Activated T-helper 1 cell treated with Interleukin-2 at 50 U/mL for 16 hours (primary cell): ENCODE measurements at places on chromosomes 5 and 9.

DNA sequence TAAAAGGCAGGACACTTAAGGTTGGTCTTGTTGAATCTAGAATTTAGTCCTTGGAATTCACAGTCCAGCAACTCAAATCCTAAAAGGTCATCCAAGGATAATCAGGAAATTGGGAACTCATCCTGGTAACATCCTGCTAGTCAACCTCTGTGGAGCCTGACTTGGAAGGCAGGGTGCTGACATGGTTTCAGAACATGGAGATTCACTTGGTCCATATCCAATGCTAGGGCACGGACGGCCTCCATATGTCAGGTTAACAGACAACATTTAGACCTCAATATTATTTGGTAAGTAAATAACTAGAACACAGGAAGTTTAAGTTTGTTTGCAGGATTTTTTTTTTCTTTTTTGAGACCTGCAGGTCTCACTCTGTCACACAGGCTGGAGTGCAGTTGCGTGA lies 783 bp upstream of the DNAH5 start:
- no peak for DNase-seq

- no peak for DNase-seq
Observed at GRCh38 chr9:71637375-71637774, 130.9 kb downstream of the CEMIP2 start.

- DNase-seq, result no peak
Observed at GRCh38 chr5:180287868-180288267, 4.0 kb downstream of the MAPK9 start.

DNA sequence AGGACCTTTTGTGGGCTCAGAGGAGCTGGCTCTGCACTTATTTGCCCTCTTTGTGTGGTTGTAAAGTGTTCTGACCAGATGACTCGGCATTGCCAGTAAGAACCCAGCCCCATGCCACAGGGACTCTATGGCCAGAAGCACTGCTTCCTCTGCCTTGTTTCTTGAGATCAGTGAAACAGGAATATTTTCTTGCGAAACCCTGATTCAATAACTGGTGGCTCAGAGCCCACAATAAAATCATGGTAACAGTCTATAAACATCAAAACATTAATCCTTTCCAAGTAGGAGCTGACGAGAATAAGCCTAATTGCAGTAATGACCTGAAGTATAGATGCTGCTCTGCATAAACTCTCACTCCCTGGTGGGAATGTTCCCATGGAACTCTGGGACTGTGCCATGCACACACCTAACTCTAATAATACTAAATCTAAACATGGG lies 344.3 kb downstream of the ZNF608 start:
- no peak for DNase-seq

DNA sequence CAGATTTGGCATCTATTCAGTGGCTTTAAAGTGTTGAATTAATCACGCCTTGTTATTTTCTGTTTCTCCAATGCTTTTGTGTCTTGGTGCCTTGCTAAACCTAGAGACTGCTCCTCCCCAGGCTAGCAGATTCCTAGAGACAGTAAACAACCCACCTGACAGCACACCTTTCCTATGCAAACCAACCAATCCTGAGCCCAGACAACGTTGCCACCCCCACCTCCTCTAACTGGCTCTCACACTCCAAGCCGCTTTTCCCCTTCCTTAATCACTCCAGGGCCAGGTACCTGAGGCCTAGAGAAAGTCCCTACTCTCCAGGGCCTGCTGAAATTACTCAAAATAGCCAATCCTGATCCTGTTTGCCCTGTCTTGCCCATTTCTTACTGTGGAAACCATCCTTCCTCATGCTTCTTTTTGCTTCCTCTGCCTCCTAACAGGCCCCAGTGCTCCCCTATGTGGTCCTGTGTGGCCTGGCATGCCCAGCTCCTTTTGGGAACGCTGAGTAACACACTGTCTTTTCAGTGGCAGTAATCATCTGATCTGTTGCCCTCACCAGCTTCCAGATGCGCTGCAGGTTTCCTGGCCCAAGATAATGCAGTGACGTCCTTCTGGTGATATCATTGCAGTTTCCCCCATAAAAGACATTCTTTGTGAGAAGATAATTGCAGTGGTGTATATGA lies 53.4 kb downstream of the GAS1 start:
- no peak for DNase-seq

DNA sequence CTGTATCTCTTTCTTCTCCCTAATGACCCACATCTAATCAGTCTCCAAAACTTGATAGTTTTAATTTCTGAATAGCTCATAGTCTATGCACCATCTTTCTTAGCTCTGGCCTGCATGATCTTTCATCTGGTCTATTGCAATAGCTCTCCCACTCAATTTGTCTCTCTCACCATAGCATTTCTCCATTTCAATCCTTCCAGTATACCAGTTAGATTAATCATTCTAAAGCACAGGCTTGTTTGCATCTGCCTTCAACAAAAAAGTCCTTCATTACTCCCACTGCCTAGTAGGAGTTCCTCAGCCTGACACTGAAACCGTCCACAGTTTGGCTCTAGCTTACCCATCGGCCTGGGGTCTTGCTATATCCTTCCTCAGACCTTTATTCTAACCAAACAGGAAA lies 344.9 kb downstream of the ENC1 start:
- DNase-seq, result no peak

DNA sequence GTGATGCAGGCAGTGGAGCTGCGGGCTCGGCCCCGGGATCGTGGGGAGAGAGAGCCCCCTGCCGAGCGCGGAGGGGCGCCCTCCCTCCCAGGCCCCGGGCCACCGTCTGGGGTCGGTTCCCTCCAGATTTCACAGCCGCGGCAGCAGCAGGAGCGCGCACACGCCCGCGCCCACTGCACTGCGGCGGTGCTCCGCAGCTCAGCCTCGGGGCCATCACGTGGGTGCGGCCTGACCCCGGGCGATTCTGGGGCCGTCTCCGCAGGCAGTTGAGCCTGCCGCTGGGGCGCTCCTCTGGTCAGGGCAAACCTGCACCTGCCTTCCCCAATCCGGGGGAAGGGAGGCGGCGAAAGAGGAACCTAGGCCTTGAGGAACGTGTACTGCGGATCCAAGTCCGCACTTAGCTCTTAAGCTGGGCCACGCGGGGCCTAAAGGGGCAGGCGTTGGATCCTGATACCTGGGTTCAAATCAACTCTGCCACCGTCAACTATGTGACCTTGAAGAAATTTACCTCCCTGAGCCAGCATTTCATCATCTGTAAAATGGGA lies 9.4 kb upstream of the DELE1 start:
- no peak for DNase-seq

DNA sequence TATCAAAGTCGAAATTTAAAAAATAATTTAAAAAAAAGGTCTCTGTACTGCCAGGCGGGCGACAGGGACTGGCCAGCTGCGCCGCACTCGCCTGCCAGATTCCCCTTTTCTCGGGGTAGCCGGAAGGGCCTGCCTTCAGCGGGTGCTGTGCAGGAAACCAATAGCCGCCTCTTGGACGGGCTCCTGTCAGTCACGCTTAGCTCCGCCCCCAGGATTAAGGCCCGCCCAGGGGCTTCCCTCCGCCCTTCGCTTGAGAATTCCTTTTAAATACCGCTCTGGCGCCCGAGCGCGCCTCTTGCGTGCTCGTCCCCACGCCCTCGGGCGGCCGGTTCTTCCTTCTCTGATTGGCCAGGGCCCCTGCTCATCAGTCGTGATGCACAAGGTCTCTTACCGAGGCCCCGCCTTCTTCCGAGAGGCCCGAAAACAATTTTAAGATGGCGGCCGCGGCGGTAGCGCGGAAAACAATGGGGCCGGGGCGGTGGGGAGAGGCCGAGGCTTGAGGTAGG lies at the start of gene MAML1:
TSS of gene MAML1 (plus strand) at position 411 of the 506 bp plus-strand sequence. CDS start 291 bp downstream, outside the sequence.
- peak; percentile 99 for DNase-seq

DNA sequence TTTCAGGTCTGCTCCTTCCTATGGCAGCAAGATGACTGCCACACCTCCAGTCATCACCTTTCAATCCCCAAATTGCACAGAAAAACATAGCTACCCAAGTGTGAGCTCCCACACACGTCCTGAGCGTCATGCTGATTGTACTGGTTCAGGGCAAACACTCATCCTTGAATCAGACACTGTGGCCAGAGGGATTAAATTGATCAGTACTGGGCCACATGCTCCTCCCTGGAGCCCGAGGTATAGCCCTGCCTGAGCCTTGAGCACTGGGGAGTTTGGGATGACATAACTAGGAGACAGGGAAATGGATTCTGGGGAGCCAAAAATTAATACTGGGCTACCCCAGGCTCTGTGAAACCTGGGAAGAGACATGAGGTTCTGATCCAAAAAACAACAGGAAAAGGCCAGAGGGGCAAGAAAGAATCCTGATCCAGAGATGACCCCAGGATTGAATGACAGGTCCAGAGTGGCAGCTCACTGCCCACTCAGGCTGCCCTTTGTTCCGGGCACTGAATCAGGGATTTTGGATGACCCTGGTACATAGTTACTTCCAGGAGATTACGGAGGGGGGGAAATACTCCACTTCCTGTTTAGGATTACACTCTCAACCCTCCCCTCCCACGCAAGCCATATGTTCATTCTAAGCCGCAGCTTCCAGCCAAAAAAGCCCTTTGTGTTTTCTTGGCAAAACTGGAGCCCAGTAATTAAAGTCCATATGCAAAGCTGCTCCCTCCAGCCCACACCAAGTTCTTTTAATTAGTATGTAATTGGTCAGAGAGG lies 141.6 kb upstream of the SPRY4 start:
- no peak for DNase-seq

GRCh38 chr5:71790433-71790832 lies 71.4 kb downstream of the CARTPT start:
- no peak for DNase-seq

DNA sequence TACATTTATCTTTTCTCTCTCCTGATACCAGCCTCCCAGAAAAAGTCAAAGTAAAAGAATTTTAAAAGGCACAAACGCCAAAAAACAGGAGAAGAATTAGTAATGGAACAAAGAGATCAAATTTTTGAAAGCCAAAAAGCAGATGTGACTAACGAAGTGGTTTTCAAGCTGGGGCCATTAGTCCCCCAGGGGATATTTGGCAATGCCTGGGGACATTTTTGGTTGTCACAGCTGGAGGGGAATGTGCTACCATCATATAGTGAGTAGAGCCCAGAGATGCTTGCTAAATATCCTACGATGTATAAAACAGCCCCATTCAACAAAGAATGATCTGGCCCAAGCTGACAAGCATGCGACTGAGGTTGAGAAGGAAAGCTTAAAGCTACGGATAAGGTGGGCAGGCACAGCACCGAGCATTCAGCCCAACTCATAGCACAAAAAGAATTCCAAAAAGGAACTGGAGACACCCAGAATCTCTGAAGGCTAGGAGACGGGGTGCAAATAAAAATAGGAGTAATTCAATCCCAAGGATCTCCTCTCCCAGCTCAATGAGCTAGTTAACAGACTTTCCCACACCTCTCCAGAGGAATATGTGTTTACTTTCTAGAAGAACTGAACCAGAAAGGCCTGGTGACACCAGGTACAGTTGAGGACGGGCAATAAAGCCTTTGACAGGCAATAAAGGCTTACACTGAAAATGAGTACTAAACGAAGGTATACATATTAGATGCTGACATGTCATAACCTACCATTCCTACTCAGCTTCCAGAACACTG lies 269.0 kb downstream of the DENND1A start:
- no peak for DNase-seq

- peak; percentile 4 for DNase-seq
Observed at GRCh38 chr9:83956086-83956435, 24.0 kb downstream of the HNRNPK start.

DNA sequence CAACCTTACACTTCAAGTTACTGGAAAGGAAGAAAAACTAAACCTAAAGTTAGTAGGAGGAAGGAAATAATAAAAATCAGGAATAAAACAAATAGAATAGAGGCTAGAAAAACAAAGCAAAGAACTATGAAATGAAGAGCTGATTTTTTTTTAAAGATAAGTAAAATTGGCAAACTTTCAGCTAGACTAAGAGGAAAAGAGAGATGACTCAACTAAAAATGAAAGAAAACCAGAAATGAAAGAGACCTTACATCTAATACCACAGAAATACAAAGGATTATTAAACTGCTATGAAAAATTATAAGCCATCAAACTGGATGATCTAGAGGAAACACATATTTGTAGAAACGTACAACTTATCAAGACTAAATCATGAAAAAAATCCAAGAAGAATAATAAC lies 60.0 kb downstream of the PRRC1 start:
- DNase-seq, result no peak

DNA sequence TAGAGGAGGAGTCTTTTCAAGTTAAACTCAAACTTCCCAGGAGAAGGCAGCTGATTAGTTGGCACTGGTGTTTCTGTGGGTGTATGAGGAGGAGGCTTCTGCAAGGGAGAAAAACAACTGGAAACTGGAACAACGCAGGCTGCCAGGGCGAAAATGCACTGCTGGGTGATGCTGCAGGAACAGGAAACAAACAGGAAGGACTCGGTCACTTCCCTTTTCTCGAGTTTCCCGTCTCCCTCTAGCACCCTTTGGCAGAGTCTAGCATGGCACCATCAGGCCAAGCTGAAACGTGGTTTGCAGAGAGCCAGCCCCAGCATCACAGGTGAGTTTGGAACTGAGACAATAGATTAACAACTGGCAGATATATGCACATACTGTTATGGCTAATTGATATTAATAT lies 77.5 kb upstream of the CAST start:
- DNase-seq, result no peak
